CD4-positive, CD25-positive, alpha-beta regulatory T cell (primary cell): ENCODE measurements at places on chromosomes 4 and X.
A peak's percentile ranks its signal among the peaks of the same experiment; 100 is the strongest.

GRCh38 chr4:128553686-128554515, 255.6 kb upstream of the JADE1 start:
- no peak for DNase-seq

GRCh38 chrX:98956014-98956413, 1454.1 kb downstream of the PCDH19 start:
- no peak for DNase-seq

DNA sequence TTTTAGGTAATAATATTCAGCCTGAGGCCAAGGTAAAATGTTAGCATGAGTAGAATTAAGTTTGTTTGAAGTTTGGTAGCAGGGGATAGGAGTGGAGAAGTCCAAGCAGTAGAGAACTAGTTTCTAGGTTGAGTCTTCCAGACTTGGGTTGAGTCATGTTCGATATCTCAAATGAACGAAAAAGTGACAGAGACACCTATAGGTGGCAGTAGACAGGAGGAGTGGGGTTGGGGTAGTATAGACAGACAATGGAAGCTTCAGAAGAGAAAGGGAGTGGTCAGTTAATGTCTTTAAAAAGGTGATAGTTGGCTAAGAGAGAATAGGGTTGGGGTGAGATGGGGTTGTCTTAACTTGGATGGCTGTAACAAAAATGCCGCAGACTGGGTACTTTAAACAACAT, 58.7 kb upstream of the EMCN start:
- no peak for DNase-seq

GRCh38 chrX:56728321-56728720, 722 bp upstream of the NBDY start:
- no peak for DNase-seq

- no peak for DNase-seq
These were observed 34.8 kb downstream of the UBE2K start for GRCh38 chr4:39732728-39733127.

DNA sequence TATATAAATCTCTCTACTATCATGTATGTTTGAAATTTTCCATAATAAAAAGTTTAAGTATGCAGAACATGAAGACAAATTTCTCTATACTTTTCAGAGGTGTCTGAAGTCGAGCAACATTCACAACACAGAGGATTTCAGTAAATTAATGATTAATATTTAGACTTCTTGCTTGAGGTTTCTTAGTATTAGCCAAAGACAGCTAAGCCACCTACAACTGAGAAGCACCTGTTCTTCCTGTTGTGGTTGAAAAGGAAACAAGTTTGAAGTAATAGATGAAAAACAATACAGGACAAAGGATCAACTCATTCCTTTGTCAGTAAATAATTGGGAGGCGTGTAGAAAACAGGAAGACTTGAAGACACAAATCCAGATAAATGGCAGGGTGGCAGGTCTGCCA, 21.1 kb downstream of the SCML1 start:
- DNase-seq, result no peak

- DNase-seq, result no peak
These were observed 42.3 kb downstream of the STX18 start for GRCh38 chr4:4499438-4500123.

DNA sequence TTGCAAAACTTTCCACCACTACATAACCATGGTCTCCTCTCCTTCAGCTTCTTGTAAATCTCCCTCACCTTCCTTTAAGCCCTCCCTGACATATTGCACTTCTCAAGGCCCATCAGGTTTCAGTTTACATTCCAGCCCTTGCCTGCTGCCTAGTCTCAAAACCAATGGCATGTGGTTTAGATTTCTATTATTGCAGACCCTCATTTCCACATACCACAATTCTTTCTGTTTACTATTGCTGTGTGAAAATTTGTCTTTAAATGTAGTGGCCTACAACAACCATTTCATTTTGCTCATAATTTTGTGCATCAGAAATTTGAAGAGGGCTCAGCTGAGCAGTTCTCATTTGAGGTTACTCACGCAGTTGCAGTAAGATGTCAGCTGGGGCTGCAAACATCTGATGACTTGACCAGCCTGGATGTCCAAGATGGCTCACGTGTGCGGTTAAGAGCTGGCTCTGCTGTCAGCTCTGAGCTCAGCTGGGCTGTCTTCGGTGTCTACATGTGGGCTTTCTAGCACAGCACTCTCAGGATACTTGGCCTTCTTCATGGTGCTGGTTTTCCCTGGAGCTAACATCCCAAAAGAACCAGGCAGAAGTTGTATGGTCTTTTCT, 29.9 kb upstream of the SOD3 start:
- DNase-seq, result no peak

GRCh38 chr4:61866378-61867030, 666.4 kb downstream of the ADGRL3 start:
- DNase-seq, result no peak

DNA sequence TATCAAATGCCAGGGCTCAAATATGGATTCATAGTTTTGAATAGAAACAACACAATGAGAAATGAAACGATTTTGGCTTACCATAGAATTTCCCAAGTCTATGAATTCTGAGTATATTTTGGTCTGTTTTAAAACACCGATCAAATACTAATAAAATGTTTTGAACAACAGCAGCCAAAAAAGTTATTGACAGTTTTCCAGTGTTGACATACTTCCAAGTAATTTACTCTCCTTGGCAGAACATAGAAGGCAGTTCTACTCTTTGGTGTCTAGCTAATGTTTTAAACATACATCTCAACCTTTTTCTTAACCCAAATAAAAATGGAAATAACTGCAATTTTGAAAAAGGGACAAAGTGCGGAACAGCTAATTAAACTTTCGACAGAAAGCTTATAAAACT, 1419.8 kb downstream of the ADGRL3 start:
- DNase-seq, result no peak

DNA sequence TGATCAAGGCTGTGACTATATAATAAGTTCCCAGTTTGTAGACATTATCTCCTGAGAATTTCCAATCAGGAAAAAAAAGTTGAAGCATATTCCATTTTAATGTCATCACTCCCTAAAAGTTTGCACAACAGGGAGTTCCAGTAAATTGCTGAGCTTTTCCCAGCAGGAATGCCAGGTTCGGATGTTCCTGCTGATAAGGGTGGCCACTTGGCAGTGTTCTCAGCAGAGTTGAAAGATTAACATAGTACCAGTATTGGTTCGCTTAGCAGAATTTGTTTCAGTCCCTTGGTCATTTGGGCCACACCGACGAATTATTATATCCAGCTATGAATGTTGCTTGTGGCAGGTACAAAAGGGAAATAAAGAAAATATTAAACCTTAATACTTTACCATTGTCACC, 5.2 kb upstream of the CXCL2 start:
- no peak for DNase-seq

DNA sequence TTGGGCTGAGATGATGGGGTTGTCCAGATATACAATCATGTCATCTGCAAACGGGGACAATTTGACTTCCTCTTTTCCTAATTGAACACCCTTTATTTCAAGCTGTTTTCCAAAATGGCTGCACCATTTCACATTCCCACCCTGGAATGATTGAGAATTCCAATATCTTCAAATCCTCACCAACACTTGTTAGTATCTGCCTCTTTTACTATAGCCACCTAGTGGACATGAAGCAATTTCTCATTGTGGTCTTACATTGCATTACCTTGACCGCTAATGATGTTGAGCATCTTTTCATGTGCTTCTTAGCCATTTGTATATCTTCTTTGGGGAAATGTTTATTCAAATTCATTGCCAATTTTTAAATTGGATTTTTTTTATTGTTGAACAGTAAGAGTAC, 364.8 kb downstream of the SMARCA1 start:
- no peak for DNase-seq

DNA sequence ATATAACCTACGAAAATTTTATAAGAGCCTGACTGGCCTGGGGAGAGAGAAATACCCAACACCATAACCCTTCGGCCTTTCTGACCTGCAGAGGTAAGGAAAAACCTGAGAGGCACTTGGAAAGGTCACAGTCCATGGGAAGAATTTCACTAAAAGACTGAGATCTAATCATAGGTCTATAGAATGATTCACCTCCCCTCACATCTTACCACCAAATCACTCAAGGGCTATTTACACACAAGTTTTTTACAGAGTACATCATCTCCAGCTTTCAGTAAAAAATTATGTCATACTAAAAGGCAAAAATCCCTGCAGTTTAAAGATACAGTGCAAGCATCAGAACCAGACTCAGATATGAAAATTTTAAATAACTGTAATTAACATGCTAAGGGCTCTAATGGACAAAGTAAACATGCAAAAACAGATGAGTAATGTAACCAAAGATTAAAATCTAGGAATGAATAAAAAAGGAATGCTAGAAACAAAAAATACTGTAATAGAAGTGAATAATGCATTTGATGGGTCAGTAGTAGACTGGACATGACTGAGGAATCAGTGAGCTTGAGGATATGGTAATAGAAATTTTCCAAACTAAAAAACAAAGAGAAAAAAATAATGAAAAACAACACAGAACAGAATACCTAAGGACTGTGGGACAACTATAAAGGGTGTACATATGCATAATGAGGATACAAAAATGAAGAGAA, 32.1 kb upstream of the SLC16A2 start:
- DNase-seq, result no peak

GRCh38 chrX:137101273-137101990, 67.6 kb upstream of the GPR101 start:
- no peak for DNase-seq

DNA sequence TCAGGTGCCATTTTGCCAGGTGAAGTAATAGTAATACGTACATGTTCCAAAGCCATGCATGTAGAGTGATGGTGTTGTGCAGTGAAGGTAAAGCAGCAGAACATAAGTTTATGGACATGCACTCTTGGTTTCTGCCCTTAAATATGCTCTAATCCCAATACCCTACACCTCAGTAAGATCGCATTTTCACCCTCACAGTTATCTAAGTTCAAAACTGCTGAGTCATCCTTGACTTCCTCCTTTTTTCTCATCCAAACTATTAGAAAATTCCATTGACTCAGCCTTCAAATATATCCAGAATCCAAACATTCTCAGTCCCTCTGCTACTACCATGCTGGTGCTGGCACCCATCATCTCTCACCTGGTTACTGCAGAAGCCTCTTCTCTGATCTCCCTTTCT, 652.9 kb upstream of the IGFBP7 start:
- no peak for DNase-seq

DNA sequence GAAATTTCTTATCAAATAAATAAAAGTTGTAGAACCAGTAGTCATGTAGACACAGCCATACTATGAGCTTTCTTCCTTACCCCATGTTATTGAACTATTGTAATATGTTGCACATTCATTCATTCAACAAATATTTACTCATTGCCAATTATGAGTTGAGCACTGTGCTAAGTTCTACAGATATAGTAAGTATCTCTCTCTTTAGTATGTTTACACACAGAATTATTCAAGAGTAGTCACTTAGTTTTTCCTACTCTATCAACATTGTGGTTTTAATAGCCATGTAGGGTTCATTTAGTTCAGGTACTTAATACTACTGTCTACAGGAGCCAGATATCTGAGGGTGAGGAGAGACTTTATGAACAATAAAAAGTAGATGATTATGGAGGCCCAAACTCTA, 86.2 kb downstream of the TEX13A start:
- DNase-seq, result no peak

GRCh38 chr4:304969-305680, at the start of gene ZNF732:
Gene ZNF732 (minus strand): TSS chr4:305474. CDS start chr4:305310, 164 bp downstream.
- no peak for DNase-seq

DNA sequence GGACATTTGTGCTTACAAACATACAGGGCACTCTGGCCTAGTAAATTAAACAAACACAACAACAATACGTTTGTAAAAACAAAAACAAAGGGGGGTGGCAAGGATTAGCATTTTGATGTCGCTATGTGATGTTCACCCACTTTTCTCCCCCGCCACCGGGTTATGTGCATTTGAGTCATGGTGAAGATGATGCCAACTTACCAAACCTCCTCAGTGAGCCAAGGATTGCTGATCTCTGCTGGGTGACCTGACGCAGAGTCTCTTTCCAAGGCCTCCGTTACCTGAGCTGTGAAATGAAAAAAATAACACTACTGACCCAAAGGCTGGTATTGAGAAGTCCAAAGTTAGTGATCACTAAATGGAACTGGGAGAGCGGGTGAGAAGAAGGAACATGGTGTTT, 85.4 kb downstream of the RBM47 start:
- no peak for DNase-seq

DNA sequence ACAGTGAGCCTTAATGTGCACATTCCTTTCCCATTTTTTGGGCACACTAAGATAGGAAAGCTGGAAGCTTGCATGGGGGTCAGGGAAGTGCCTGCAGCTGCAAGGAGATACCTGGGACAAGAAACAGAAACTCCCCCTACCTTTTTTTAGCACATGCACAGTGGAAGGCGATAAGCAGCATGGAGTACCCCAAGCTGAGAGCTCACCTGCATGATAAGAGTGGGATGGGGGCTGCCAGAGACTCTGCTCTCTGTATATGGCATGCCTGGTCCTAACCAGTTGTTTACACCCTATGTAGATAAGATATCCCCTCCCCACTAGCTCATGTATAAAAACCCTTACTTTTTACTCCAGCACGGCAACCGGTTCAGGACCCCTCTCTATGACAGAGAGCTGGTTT, 135.9 kb downstream of the TENT5D start:
- no peak for DNase-seq

GRCh38 chr4:39043861-39044363, 11.7 kb upstream of the TMEM156 start:
- peak; percentile 26 for DNase-seq

DNA sequence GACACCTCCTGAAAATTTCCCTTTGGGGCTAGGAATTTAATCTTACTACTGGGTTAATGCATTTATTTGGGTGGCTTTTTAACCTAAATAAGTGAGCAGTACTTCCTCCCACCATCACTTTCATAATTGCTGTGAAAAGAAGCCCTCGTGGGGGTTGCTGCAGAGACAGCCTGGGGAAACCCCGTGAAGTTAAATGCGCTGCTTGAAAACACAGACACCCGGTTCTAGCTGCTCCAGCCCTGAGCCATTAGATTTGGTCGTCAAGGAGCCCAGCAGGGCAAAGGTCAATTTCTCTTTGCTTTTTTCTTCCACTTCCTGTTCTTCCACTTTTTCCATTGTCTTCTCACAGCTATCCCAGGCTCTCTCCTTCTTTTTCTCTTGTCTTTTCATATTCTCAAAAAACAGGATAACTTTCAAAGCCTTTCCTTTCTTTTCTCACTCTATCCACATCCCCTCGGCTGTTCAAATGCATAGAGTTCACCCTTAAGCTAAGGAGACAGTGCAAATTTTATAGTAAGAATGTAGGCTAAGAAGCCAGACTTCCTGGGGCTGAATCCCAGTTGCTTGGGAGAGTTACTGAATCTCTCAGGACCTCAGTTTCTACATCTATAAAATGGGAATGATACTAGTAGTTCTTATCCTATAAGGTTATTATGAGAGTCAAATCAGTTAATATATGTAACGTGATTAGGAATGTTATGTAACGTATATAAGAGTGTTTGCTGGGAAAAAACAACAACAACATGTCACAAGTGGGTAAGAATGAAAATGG, 91.5 kb upstream of the ZNF827 start:
- no peak for DNase-seq

DNA sequence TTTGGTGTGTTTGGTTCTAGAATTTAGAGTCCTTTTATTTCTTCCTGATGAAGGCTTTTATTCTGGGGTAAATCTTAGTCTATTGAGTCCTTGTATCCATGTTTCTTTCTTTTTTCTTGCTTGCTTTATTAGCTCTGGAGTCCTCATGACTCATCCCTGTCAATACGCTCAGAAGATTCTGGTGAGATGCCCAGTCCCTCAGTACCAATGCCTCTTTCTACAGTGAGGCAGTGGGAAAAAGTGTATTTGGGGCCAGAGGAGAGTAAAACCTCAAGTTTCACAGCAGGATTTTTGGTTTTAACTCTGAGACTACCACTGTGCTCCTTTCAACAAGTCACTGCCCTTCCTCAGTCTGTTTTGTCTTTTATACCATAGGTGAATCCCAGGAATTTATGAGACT, 368.0 kb downstream of the GBA3 start:
- no peak for DNase-seq

- no peak for DNase-seq
These were observed 48.8 kb upstream of the ADAD1 start for GRCh38 chr4:122329876-122330565.
